Stimulated activated CD8-positive, alpha-beta memory T cell treated with anti-CD3 and anti-CD28 coated beads, Interleukin-7, amount 100 ng/mL, for 1 hour (primary cell): ENCODE measurements at places on chromosomes 5 and 9.

- no peak for DNase-seq
Measured at GRCh38 chr5:92939428-92939827, 641.6 kb downstream of the NR2F1-AS1 start.

- DNase-seq, result no peak
Measured at GRCh38 chr9:130110596-130111021, 56.9 kb downstream of the GPR107 start.

GRCh38 chr5:149392718-149393117 is 13.6 kb upstream of the IL17B start:
- DNase-seq, result no peak

GRCh38 chr5:15791274-15791673 is 291.3 kb downstream of the FBXL7 start:
- no peak for DNase-seq
